Foreskin keratinocyte (primary cell): ENCODE measurements at places on chromosomes 2 and 18. TPM values are rescaled to one million over a fixed set of nuclear protein-coding genes. Genes with fewer than 3 reads are reported as not detected.

GRCh38 chr18:9403795-9404564, 69.4 kb downstream of the TWSG1 start:
- no peak for DNase-seq

DNA sequence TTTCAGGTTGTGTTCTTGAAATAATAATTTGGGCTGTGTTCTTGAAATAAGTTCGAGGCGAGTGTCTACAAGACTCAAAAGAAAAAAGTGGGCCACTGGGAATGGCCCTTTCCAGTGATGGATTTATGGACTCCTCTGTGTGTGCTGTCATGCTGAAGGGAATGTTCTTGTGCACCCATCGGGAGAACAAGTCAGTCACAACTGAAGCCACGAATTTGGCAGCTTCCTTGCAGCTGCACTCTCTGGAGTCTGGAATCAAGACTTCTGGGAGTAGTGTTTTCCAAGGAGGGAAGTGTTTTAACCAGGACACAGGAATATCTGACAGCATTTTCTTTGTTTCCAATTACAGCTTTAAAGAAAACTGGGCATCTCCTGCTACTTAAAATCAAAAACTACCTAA, 620 bp downstream of the SLC14A1 start:
- DNase-seq, result no peak

DNA sequence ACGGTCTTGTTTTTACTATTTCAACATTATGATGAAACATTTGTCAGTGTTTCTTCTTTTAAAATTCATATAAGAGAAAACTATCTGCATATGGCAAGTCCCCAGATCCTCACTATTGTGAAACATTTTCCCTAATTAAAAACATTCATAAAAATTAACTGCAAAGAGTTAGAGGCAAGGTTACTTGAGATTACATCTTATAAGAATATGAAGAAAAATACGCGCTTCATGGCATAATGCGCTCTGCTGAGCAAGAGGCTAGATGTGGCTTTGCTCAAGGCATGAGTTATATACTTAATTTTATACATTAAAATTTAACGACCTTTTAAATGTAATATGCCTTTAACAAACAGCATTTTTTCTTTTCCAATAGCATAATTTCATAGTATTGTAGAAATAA, 166.4 kb upstream of the RPRM start:
- DNase-seq, result no peak

GPR45 gene
- polyA plus RNA-seq, result not detected in 2 replicates

RESP18 gene
- not detected in 2 replicates for polyA plus RNA-seq

GRCh38 chr2:21118302-21118920, 5.4 kb upstream of the TDRD15 start:
- DNase-seq, result peak; percentile 20

DNA sequence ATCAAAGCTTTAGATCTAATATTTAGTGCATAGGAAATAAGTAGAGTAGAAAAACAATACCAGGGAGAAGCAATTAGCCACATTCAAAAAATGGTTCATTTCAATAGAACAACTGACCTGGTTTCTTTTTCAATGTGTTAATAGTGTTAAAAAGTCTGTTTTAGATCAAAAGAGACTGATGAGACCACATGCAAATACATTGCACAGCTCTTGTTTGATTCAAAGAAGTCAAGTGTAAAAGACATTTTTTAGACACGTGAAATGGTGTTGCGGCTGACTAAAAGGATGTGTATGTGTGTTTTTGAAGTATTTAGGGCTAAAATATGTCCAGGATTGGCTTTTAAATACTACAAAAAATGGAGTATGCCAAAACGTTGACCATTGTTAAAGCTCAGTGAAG, 1.2 kb upstream of the AOX1 start:
- DNase-seq, result no peak

ABCB11 gene
- polyA plus RNA-seq, result not detected in 2 replicates

DLX1 gene
- polyA plus RNA-seq, result 5.9 and 6.5 TPM in 2 replicates

- DNase-seq, result no peak
These were observed 109.0 kb upstream of the CNTNAP5 start for GRCh38 chr2:123916051-123916450.

DNA sequence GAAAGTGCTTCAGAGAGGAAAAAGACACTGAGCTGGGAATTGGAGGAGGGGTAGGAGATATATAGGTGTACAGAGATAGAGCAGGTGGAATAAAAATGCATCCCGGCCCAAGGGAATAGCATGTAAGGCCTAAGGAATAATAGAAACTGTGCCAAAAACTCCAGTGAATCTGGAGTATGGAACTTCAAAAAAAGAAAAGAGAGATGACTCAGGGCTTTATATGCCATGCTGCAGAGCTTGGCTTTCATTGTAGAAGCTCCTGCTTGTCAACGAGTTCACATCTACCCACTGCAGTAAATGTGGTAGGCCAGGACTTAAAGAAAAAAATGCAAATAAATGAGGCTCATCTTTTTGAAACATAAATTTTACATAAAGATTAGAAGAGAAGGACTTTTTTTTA, 131.8 kb downstream of the MREG start:
- no peak for DNase-seq

GRCh38 chr18:33062834-33063364, 290.1 kb upstream of the KLHL14 start:
- DNase-seq, result no peak

DNA sequence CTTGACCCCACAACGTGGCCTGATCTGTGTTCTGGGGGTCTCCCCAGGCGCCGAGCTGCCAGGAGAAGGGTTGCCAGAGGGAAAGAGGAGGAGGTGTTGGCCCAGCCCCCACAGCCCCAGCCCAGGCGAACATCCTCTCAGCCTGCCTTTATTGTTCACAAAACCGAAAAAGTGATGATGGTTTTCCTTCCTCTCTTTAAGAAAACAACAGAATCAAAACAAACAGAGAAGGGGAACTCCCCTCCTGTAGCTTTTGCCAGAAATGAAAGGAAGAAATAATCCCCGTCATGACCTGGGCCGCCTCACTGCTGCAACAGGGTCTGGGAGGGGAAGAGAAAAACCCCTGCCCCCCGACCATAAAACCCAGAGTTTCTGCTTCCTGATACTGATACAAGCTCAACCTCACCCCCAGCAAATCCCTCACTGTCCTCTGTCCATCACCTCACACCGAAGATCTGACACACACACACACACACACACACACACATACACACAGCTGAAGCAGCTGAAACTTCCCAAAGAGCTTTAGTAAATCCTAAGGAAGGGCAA, 52.0 kb downstream of the ZFP36L2 start:
- no peak for DNase-seq

GRCh38 chr2:72130659-72131360, 16.9 kb downstream of the CYP26B1 start:
- no peak for DNase-seq

COL4A4 gene
- polyA plus RNA-seq, result 0.13 and 0.26 TPM in 2 replicates

GRCh38 chr2:164479460-164479859, 141.8 kb downstream of the GRB14 start:
- DNase-seq, result peak; percentile 15

GRHL1 gene
- 0.35 and 0.41 TPM in 2 replicates for polyA plus RNA-seq

ANKRD23 gene
- polyA plus RNA-seq, result 0.57 and 0.59 TPM in 2 replicates

- DNase-seq, result no peak
These were observed 293.1 kb upstream of the ERBB4 start for GRCh38 chr2:212831671-212832199.

DNA sequence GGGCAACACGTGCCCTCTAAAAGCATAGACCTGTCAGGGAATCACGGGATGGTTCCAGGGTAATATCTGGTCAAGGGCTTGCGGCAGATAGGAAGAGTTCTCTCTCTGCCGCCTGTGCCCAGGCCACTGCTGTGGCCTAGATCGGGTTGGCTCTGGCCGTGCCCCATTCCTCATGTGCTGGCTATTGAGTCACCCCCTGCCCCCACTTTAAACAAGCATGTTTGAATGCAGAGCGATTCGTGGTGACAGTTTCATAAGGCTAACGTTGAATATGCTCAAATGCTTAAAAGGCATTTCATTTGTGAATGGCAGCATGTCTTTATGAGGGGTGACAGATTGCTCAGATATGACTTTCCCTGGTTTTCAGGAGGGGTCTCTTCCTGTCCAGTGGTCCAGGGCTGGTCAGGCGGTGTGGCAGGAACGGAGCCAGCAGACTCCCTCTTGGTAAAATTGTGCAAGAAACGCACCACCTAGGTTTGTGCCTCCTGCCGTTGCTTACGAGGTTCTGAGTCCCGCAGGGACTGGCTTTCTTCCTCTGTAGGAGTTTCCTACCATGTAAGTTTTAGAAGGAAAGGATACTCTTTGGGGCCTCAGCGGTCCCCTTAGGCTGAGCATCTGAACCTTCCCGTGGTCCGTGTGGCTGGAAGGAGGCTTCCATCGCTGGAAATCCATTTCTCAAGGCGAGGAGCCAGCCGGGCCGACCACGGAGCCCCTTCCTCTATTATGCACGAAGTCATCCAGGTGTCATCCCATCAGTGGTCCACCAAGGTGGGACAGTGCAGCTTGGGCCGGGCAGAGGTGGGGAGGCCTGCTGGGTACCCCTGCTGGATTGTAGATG, 50.2 kb downstream of the AGAP1 start:
- no peak for DNase-seq

- peak; percentile 94 for DNase-seq
These were observed 155.9 kb downstream of the LAMA3 start for GRCh38 chr18:23844991-23845680.

- no peak for DNase-seq
These were observed 3.1 kb downstream of the ARHGAP25 start for GRCh38 chr2:68737711-68738110.

DNA sequence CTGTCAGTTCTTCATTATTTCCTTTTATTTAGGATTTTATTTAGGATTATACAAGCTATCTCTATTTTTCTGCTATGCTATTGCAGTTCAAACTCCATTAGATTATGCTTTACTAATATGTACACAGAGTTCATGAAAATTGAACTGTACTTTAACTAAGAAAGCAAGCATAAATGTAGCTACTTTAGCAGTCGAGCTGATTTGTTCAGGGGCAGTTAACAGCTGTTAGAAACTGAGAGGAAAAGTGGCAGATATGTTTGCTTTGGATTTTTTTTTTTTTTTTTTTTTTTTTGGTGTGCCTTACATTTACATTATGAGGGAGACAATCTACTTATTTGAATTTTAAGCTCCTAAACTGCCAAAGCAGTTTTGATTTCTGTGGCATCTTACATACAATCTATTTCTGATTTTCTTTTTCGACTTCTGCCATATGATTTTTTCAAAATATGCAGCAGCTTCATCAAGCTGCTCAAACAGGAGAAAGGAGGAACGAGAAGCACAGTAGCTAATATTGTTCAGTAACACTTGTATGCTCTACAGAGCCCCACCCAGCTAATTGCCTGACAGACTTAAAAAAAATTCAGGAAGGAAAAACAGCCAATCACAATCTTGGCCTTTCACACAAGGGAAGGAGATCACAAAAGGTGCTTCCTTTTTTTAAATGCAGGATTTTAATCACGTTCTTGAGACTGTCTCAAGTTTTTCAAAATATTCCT, 233.4 kb upstream of the SIX3 start:
- peak; percentile 65 for DNase-seq

DNA sequence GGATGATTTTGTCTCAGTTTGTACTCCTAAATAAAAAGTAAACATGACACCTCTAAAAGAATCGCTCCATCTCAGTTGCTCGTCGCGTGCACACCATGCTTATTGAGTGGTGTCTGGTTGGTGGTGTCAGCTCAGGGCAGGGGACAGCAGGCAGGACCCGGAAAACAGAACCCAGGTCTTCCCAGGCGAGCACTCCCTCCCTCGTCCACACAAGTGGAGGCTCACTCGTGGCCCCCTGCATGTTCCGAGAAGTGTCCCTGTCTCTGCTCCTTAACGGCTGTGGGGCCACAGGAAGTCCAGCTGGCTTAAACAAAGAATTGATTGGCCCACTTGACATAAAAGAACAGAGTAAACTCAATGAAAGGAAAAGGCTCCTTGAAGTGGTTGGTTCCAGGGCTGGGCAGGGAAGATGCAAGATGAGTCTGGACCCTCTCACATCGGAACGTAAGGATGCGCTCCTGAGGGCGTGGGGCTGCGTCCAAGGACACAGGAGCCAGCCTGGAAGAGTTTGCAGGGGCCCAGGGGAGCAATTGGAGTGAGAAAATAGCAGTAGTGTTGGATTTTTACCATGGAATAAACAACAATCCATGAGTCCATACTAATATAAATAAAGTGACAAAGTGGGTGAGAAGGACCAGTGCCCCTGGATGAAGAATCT, 13.1 kb upstream of the CNDP1 start:
- no peak for DNase-seq

- no peak for DNase-seq
These were observed 52.5 kb upstream of the STAM2 start for GRCh38 chr2:152227969-152228592.

- no peak for DNase-seq
These were observed 177.9 kb downstream of the ZNF516 start for GRCh38 chr18:76317136-76317535.

ADI1 gene
- 46.7 and 46.9 TPM in 2 replicates for polyA plus RNA-seq

- no peak for DNase-seq
These were observed 76.9 kb upstream of the AGAP1 start for GRCh38 chr2:235416858-235417499.

GRCh38 chr2:128497461-128497860, 178.8 kb upstream of the HS6ST1 start:
- no peak for DNase-seq

- no peak for DNase-seq
These were observed 6.3 kb upstream of the TEX261 start for GRCh38 chr2:71000780-71001591.

HRH4 gene
- polyA plus RNA-seq, result not detected in 2 replicates

GRCh38 chr2:21856708-21857107, 732.9 kb downstream of the TDRD15 start:
- DNase-seq, result no peak

- no peak for DNase-seq
These were observed 162.5 kb downstream of the GRB14 start for GRCh38 chr2:164458792-164459191.

EHD3 gene
- polyA plus RNA-seq, result 6.5 and 6.8 TPM in 2 replicates

- peak; percentile 76 for DNase-seq
These were observed 81.1 kb upstream of the SLC39A10 start for GRCh38 chr2:195575879-195576401.

DNA sequence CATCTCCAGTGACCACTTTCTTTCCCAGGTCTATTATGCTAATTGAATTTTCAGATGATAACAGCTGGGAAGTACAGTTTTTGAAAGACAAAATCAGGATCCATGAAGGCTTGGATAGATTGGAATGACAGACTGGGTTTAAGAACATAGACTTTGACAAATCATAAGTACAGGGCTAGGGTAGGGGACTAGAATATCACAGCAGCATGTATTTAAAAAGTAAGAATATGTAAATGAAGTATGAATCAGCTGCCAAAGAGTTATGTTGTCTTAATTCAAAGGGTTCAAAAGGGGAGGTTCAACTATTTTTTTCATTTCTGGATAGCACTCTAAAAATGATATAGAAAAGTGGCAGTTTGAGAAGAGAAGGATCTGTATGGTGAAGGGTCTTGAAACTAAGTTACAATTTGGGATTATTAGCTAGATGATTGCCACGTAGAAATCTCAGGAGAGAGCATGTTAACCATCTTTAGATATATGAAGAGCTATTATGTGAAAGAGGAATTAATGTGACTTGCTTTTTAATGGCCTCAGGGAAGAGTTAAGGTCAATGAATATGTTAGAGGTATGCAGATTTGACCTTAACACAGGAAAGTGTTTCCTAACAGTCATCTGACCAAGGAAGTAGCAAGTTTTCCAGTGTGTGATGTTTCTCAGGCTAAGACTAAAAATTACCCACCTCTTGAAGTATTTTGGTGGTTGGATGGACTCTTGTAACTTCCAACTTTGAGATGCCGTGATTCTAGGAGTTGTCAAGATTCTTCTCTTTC, 81.7 kb downstream of the TMEM185B start:
- no peak for DNase-seq
